ENCODE measurements at places on chromosomes 6 and 20.

DNA sequence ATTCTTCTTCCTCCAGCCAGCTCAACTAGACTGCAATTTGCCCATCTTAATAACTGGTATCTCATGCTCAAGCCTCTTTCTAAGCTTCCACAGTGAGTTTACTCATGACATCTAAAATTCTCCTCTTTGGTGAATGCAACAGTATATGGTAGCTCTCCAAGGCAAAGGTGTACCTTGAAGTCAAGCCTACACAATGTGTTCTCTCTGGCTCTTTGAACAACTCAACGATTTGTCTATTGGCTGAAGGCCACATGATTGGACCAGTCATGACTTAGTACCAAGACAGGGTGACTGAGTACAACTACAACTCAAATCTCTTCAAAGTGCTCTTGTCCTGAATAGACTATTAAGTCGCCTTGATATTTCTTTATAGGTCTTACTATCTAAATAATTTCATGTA is 199.6 kb downstream of the PKHD1 start:
- DNase-seq: no peak

GRCh38 chr6:165658395-165659058 is 4.5 kb downstream of the PDE10A start:
- no peak for DNase-seq

- no peak for DNase-seq
Measured at GRCh38 chr6:159677506-159678165, 15.4 kb downstream of the SOD2 start.

DNA sequence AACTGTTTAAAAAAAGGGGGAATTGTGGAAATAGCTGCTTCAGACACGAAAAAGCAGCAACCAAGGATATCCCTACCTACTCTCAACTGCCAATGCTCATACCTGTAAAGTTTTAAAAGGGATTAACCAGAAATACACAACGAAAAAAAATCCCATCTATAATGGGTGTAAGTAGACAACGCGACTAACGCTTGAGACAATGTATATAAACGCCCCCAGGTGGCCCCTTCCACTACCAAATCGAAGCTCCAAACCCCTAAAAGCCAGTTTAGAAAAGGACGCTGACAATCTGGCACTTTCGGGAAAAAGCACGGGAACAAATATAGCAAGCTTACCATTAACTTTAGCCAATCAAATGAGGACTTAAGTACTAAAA is 94.5 kb upstream of the BTN3A2 start:
- DNase-seq: no peak

DNA sequence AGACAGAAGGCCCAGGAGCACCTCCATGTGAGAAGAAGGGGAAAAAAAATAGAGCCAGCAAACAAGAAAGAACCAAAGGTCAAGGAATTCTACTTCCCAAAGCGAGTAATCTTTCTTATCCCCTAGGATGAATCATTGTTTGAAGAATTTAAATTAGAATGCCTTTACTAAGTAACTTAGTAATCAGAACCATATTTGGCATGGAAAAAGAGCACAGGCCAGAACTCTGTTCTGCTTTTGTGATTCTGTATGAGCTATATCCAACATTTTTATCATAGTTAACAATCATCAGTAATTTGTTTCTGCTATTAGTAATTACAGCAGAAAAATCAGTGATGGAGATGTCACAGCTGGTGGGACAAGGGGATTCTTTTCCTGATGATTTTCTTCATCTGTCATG is 228.8 kb upstream of the FAM83B start:
- no peak for DNase-seq

DNA sequence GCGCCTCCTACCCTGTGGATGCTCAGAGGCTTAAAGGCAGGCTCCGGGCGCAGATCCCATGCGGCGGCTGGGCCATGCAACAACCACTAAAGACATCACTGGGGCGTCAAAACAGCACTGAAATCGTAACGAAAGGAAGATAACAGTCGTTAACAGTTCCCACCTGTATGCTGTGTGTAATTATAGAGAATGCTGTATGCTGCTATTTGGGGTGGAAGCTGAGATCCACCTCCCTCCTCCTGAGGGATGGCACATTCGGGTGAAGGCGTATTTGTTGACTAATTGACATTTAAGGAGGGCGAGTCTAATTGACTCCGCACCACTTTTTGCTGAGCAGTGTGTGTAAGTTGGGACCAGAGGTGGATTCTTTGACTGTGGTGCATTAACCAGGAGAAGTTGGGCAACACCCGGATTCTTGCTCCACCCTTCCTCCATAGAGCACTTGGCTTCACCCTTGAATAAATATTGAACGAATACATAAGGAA is 687 bp downstream of the SLC35A1 start:
- no peak for DNase-seq

GRCh38 chr6:28906669-28907068 is 17.1 kb downstream of the TRIM27 start:
- no peak for DNase-seq

DNA sequence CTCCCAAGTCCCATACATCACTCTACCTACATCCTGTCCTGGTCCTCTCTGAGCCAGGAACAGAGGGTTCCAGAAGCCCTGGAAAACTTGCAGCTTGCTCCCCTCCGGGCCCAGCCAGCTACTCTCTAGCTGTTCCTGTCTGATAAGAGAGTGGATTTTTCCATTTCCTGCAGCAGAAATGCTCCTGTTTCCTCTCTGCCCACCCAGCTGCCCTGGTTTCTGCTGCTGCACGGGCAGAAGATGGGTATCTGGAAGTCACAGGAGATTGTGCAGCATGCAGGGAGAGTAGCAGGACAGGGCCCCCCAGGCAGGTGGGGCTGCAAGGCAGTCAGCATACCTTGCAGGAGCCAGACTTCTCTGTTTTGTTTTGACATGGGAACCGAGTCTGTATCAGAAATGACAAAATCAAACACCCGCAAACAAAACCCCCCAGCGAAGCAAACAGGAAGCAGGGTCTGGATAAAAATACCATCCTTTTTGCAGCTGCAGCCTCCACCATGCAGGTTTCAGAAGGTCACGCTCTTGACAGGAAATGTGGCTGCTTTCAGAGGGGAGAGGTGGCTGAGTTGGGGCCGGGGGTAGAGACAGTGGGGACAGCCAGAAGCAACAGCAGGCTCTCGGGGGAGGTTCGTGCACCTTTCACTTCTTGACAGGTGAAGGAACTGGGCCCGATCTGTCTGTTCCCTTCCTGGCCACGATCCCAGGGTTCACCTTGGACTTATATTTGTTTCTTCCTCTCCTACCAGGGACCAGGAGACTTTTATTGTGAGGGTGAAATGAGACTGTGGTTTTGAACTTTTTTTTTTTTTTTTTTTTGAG is 50.8 kb upstream of the FAM83D start:
- DNase-seq: no peak

DNA sequence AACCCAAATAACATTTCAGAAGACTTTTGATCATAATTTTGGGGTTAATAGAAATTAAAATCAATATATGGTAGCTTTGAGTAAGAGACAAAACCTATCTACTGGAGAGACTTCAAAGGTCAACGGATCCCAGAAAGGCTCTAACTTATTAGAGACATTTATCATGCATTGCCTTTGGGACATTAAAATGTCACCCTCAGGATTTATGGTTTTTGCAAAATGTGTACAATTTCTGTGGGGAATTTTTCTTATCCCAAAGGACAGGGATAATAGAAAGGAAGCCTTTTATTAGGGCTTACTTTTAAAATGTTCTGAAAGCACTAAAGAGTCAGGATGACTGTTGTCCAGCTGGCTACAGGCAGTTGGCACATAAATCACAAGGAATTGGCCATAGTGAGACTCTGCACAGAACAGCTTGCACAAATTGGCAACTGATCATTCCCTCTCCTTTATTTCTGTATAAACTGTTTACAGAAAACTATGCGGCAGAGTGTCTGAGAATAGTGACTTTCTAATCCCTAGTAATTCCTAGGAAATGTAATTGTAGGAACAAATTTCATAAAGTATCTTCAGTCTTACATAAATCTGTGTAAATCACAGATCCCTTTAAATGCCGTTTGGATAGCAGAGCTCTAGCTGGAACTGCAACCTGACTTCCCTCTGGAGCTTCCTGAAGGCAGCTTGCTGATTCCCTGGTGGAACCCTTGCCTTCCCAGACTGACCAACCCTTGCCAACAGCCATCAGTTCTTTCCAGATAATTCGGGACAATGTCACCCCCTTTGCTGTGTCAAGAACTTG is 201.1 kb upstream of the PREP start:
- DNase-seq: no peak

GRCh38 chr20:62923669-62924441 is 2.5 kb downstream of the DIDO1 start:
- no peak for DNase-seq

DNA sequence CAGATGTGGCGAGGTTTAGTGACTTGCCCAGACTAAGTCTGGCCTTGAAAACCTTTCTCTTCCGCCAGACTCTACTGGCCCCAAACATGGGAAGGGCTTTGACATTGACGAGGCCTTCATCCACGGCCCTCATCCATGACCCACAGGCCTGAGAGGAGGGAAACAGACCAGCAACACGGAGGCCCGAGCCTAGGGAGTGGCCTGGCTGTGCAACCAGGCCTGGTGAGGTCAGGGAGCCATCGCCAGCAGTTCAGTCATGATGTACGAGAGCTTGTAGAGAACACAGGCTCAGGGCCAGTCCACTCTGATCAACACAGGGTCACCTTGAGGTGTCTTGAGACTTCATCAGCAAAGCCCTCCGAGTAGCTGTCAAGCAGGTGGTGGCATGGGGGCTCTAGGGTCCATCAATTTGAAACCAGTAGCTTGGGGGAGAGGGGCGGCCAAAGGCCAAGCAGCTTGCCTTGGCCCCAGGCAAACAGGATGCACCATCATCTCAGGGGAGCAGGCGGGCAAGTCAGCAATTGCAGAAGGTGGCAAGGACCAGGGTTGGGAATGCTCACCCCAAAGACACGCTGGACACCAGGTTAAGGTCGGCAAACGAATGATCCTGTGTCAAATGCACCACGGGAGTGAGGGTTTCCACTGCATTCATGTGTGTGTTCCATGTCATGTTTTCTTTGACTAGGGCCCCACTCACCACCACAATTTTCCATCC is 36.1 kb downstream of the GFOD1 start:
- no peak for DNase-seq

DNA sequence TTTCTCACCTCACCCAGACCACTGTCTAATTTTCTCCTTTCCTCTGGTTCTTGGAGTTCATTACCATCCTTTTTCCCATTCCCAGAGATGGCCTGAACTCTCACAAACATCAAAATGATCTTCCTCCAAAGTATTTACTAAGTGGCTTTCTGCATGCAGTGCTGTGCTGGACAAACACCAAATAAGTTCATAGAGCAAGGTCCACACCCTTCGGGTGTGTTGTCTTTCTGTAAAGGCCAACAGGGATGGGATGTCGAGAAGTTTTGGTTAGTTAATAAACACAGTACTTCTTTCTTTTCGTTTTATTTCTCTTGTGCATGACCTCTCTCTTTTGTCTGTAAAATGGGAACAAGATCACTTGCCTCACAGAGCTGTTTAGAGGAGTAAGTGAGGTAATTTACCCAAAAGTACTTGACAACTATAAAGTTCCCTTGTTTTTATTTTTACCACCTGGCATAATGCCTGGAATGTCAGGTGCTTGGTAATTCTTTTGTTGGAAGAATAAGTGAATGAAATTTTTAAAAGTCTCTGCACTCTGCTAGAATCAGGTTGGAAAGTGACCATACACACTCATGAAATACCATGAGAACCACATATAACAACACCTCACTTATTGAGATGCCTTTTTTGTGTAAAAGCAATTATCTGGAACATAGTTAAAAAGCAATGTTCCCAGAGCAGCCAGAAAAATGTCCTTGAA is 22.8 kb upstream of the CCN6 start:
- DNase-seq: no peak

DNA sequence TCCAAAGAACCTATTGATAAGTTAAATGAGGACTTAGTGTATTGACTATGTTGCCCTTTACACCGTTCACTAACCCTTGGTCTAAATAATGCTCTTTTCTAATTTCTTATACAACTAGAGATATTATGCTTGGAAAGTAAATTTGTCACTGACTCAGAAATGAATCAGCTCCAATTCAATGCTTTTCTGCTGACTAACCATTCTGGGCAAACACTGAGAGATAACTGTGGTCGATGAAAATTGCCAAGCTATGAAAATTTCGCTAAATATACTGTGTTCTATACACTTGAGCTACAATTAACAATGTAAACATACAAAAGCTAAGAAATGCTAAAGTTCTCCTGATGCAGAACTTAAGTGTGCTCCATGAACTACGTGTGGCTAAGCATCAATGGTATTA is 23.1 kb upstream of the FBXO9 start:
- DNase-seq: no peak

- DNase-seq: no peak
Measured at GRCh38 chr20:60170116-60170515, 211.9 kb downstream of the CDH26 start.

- DNase-seq: no peak
Measured at GRCh38 chr6:133806382-133807140, 82.4 kb upstream of the TCF21 start.

DNA sequence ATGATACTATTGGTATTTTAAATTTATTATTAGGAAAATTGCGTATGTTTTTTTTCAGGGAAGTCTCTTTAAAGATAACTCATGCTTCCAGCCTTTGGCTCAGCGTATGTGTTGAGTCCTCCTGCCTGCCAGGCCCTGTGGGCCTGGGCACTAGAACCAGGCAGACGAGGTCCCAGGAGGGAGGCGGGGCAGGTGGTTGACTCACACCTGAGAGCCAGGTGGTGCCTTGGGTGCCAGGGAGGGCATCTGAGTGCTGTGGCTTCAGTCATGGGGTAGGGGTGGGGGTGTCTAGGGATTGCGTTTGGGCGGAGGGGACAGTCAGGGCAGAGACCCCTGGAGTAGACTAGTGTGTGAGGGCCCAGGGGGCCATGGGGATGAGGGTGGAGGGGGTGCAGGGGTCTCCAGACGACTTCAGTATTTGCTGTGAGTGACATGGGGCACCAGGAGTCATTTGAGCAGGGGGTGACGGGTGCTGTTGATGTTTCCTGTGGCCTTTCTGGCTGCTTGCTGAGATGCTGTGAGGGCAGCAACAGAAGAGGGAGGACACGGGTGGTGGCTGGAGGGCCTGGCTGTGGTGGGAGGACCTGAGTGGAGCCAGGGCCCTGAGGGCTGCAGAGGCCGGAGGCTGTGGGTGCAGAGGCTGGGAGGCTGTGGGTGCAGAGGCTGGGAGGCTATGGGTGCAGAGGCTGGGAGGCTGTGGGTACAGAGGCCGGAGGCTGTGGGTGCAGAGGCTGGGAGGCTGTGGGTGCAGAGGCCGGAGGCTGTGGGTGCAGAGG is 14.8 kb upstream of the ADRM1 start:
- no peak for DNase-seq

GRCh38 chr6:149190224-149190831 is 127.2 kb upstream of the TAB2 start:
- no peak for DNase-seq
